ENCODE measurements at places on chromosomes 13 and 19.

DNA sequence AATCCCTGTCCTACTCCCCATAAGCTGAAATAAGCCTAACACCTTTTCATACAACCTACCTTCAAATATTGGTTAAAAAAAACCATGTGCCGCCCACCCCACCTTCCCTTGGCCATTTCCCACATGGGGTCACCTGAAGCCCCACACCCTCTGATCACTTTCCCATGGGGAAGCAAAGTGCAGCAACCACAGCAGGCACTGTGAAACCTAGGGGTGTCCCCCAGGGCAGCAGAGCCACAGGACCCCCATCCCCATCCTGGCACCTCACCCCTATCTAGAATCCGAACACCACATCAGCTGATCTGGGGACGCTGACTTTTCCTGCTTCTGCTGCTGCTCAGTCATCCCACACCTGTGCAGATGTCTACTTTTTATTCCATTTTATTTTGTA is 19.9 kb downstream of the CEACAM21 start:
- no peak for DNase-seq

- no peak for DNase-seq
Observed at GRCh38 chr13:25699600-25699999, 327.8 kb downstream of the ATP8A2 start.

DNA sequence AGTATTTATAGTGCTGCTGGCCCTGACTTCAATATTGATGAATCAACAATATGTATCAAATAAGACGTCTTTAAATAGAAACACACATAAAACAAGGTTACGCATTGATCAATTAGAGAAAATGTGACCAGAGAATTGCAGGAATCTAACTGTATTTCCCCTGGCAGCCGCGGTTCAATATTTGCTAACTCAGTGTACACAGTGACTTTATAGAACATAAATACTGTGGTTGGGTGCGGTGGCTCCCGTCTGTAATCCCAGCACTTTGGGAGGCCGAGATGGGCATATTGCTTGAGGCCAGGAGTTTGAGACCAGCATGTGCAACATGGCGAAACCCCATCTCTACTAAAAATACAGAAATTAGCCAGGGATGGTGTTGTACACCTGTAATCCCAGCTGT is 22.8 kb upstream of the UPF3A start:
- DNase-seq = no peak

DNA sequence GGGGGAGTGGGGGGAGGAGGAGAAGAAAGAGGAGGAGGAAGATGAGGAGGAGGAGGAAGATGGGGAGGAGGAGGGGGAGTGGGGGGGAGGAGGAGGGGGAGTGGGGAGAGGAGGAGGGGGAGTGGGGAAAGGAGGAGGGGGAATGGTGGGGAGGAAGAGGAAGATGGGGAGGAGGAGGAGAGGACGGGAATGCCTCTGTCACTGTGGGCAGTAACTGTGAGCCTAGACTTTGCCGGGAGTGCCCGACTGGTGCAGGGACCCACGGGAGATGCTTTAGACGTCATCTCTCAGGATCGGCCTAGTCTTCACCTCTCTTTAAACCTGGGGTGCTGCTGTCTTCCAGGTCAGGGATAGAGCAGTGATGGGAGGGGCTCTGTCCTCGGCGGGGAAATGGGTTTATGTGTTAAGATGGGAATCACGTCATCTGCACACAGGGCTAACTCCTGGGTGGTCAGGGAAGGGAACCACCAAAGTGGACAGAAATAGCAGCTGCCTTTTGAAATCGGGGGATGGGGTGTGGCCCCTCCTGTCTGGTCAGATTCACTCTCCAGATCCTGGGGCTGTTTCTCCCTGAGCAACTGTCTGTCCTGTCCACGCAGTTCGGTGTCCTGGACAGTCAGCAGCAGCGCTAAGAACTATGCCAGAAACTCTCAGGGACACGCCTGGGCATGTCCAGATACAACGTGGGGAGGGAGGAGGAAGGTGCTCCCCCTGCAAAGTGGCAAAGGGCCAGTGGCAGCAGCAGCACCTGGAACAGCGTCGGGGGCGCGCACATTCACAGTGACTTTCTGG is 26.9 kb downstream of the GAS6 start:
- DNase-seq = peak; percentile 98

- no peak for DNase-seq
Observed at GRCh38 chr13:27572234-27572901, 48.0 kb downstream of the LNX2 start.

- DNase-seq = peak; percentile 57
Observed at GRCh38 chr13:113305208-113305607, 8.2 kb downstream of the LAMP1 start.

DNA sequence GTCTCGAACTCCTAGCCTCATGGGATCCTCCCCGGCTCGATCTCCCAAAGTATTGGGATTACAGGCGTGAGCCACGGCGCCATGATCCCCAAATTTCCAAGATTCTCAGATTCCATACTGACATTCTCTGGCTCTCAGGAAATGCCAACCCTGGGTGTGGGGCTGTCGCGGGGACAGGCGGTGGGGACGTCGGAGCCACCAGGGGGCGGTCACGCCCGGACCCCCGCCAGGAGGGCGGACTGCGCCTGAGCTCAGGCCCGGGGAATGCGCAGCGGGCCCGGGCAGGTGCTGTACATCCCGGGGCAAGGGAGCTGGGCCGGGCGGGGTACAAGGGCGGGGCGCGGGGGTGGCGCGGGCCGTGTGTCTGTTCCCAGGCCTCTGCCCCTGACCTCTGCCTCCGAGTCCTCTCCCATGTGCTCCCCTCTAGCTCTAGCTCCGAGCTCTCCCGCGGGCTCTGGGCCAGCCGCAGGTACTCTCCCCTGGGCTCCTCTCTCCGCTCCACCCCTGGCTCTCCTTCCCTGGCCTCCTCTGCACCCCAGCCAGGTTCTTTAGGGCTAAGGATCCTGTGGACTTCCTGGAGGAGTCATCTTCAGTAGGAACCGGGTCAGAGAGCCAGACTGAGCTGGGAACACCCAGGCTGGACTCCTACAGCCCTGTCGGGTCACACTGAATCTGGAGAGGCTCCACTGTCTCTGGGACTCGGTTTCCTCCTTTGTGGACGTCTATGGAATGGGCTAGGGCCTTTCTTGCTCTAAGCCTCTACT is 2.4 kb downstream of the PPP1R13L start:
- no peak for DNase-seq

DNA sequence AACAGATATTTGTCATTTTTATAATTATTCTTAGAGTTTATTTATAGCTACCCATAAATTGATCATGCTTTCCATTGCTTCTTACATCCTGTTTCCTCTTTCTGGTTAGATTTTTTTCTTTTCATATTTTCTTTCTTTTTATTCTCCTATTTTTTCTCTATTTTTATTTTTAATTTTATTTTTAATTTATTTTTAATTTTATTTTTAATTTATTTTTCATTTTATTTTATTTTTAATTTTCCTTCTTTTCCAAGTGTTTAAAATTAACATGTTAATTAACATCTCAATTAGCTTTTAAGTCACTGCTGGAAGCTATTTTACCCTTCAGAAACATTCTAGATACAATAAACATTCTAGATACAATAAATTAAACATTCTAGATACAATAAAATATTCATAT is 269.6 kb downstream of the B3GLCT start:
- DNase-seq = no peak

DNA sequence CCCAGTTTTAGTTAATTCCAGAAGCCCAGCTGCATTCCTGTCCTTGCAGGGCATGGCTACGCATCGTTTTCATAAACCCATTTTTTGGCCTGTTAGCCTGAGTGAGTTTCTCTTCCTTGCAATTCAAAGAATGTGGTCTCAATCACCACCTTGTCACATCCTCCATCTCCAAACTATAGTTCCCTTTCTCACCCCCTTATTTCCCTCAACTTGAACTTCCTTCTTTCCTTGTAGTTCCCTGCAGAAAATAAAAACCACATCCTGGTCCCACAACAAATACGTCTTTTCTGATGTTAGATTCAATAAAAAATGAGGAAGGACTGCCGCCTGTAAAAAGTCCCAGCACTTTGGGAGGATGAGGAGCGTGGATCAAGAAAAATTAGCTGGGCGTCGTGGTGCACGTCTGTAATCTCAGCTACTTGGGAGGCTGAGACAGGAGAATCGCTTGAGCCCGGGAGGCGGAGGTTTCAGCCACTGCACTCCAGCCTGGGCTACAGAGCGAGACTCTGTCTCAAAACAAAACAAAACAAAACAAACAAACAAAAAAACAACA is 13.2 kb downstream of the ADGRE3 start:
- DNase-seq = no peak

GRCh38 chr19:36054733-36055686 is at the start of gene WDR62:
Gene WDR62, plus strand, starts transcription at chr19:36054897. Its CDS starts 75 bp downstream, at chr19:36054972.
- DNase-seq = peak; percentile 20

DNA sequence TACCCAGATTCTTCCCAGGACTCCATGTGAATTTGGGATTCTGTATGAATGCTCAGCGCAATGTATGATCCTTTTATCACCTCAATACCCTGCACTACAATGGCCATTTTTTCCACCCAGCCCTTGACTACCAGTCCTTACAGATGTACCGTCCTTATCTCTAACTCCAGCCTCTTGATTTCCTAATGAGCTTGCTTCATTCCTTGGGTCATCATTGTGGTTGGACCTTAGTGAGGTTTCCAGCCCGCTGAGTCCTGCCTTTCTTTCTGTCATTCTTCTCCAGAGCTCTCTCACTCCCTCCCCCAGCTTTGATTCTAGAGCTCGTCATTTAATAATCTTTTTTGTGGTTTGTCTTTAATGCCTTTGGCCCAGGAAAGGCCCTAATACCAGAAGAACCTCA is 438.5 kb downstream of the ZNF536 start:
- DNase-seq = no peak

- no peak for DNase-seq
Observed at GRCh38 chr19:35224681-35225571, 3.6 kb downstream of the FAM187B start.

DNA sequence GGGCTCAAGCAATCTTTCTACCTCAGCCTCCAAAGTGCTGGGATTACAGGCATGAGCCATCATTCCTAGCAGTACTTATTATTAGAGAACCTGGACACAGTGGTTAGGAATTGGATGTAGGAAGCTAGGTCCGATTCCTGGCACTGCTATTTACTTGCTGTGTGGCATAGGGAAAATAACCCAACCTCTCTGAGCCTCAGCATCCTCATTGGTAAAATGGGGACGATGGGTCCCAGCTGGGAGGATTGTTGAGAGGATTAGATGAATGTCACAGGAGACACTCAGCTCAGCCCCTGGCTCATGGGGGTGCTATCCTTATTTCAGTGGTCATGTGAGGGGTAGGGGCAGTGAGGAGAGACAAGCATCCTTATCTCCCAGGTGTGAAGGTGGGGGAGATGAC is 6.8 kb upstream of the PEPD start:
- no peak for DNase-seq

DNA sequence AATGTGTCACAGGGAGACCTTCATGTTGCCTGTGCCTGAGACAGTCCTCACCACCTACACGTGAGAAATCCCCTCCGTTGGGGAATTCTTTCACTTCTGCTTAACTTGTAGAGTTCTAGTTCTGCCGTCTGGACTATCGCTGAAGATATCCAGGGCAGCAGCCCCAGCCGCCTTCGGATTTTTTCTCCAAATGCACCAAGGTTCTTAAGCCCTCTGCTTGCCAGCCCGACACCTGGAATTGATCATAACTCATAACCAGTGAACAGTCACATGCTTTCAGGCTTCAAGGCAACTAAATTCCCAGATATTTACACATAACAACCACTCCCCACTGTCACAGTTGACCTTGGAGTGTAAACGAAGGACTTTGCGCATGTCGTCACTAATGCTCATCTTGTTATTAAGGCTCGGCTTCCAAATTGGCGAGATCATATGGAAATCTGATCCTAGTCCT is 114.4 kb downstream of the RAB20 start:
- DNase-seq = peak; percentile 95

DNA sequence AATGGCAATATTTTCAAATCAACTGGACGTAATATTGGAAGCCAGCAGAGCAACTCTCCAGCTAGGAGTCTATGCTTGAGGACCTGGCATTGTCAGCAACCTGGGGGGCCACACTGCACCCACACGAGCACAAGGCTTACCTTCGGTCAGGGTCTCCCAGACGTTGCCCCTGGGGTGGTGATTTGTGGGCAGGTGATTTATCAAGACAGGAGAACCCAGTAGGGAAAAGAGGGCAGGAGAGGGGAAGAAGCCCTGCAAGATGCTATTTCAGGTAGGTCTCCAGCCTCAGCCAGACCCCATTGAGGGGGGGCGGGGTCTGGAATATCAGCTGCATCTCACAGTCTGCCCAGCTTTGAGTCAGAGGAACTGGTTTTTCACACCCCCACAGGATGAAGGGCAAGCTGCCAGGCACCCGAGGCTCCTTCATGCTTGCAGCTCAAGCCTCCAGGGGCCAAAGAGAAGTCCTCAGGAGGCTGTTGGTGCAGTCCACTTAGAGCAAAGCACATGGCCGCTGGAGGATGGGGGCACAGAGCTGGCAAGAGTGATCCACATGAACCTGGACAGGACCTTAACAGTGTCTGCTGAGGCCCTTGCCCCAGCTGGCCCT is 80.9 kb upstream of the UQCRFS1 start:
- DNase-seq = no peak
